ENCODE measurements at places on chromosomes 1 and 21. TPM values are rescaled to one million over a fixed set of nuclear protein-coding genes. Genes with fewer than 3 reads are reported as not detected.

Gene SMAP2
- polyA plus RNA-seq: 16.3 TPM

Gene EFNA3
- 2.5 TPM for polyA plus RNA-seq

Gene RUNX3
- polyA plus RNA-seq: 0.72 TPM

Gene ABCG1
- polyA plus RNA-seq: 9.8 TPM

Gene AHCTF1
- polyA plus RNA-seq: 27.6 TPM

Gene MX2
- polyA plus RNA-seq: 2.5 TPM

Gene CD164L2
- not detected for polyA plus RNA-seq

Gene SMCP
- polyA plus RNA-seq: not detected

Gene HEYL
- polyA plus RNA-seq: 56.8 TPM

Gene HEATR1
- 19.9 TPM for polyA plus RNA-seq

Gene MPZ
- 12.0 TPM for polyA plus RNA-seq

Gene TSSK3
- polyA plus RNA-seq: 3.3 TPM

Gene CADM3
- polyA plus RNA-seq: 0.92 TPM

Gene NR1I3
- 1.1 TPM for polyA plus RNA-seq

Gene LENEP
- polyA plus RNA-seq: 0.67 TPM

Gene HSPB7
- polyA plus RNA-seq: 91.3 TPM

Gene BSND
- 0.08 TPM for polyA plus RNA-seq

Gene SERPINC1
- polyA plus RNA-seq: 0.12 TPM

Gene KRTAP11-1
- not detected for polyA plus RNA-seq

Gene S100A5
- polyA plus RNA-seq: not detected

Gene CD247
- polyA plus RNA-seq: 0.61 TPM

Gene RBM8A
- polyA plus RNA-seq: 122 TPM

Gene TMEM269
- polyA plus RNA-seq: 0.79 TPM

Gene CFHR3
- polyA plus RNA-seq: 1.7 TPM

Gene RAB3B
- 0.21 TPM for polyA plus RNA-seq

Gene CNN3
- 353 TPM for polyA plus RNA-seq

Gene NUAK2
- polyA plus RNA-seq: 0.71 TPM

Gene OR2T11
- not detected for polyA plus RNA-seq

Gene S100A14
- polyA plus RNA-seq: 1.1 TPM

Gene CACNA1S
- polyA plus RNA-seq: 66.3 TPM

Gene ERICH3
- 0.08 TPM for polyA plus RNA-seq

Gene CNKSR1
- polyA plus RNA-seq: 2.5 TPM

Gene AMPD1
- 142 TPM for polyA plus RNA-seq

Gene SPRR2D
- polyA plus RNA-seq: not detected

Gene PPFIA4
- polyA plus RNA-seq: 69.4 TPM

Gene SELENBP1
- 35.2 TPM for polyA plus RNA-seq

Gene E2F2
- 3.9 TPM for polyA plus RNA-seq

Gene KIF26B
- polyA plus RNA-seq: 0.99 TPM

Gene AKNAD1
- 2.8 TPM for polyA plus RNA-seq

Gene CFAP45
- polyA plus RNA-seq: 0.40 TPM

Gene TNFRSF1B
- 18.9 TPM for polyA plus RNA-seq

Gene KLHL20
- polyA plus RNA-seq: 21.5 TPM

Gene GALNT2
- 83.5 TPM for polyA plus RNA-seq

Gene NCF2
- 5.5 TPM for polyA plus RNA-seq

Gene CACHD1
- polyA plus RNA-seq: 13.0 TPM

Gene UQCRHL
- 1.6 TPM for polyA plus RNA-seq

Gene DNAJC28
- 2.1 TPM for polyA plus RNA-seq

Gene LDLRAD1
- not detected for polyA plus RNA-seq

Gene SNX7
- 21.9 TPM for polyA plus RNA-seq

Gene SPSB1
- polyA plus RNA-seq: 7.0 TPM

Gene LCE1E
- not detected for polyA plus RNA-seq

Gene TMEM61
- not detected for polyA plus RNA-seq

All from hindlimb muscle (tissue), 1 donor.